Uterus (tissue), 4 donors: ENCODE measurements at places on chromosomes 11 and 22. TPM values are rescaled to one million over a fixed set of nuclear protein-coding genes. Genes with fewer than 3 reads are reported as not detected.

DAGLA gene
- total RNA-seq, result 5.4 TPM

B3GAT1 gene
- 0.76 TPM for total RNA-seq

DEFB131B gene
- total RNA-seq, result not detected

BDNF gene
- total RNA-seq, result not detected

FAM83F gene
- total RNA-seq, result 2.6 TPM

ESAM gene
- 91.6 TPM for total RNA-seq

DEUP1 gene
- total RNA-seq, result not detected

ILK gene
- 309 TPM for total RNA-seq

CCDC116 gene
- 1.5 TPM for total RNA-seq

MISFA gene
- not detected for total RNA-seq

ISX gene
- total RNA-seq, result not detected

SERPINH1 gene
- total RNA-seq, result 847 TPM

IGLL5 gene
- total RNA-seq, result 0.90 TPM

NAA40 gene
- 3.6 TPM for total RNA-seq

MICALL1 gene
- 26.8 TPM for total RNA-seq

ARL14EP gene
- total RNA-seq, result 40.1 TPM

TIMP3 gene
- total RNA-seq, result 702 TPM

MRGPRE gene
- total RNA-seq, result 1.5 TPM

NRIP3 gene
- total RNA-seq, result 4.2 TPM

KCNJ1 gene
- not detected for total RNA-seq

GLB1L3 gene
- total RNA-seq, result 1.4 TPM

KDM4D gene
- total RNA-seq, result 0.70 TPM

SYCE3 gene
- not detected for total RNA-seq

GRCh38 chr22:40919446-40919845 is 31.7 kb upstream of the RBX1 start:
- DNase-seq, result no peak

DNA sequence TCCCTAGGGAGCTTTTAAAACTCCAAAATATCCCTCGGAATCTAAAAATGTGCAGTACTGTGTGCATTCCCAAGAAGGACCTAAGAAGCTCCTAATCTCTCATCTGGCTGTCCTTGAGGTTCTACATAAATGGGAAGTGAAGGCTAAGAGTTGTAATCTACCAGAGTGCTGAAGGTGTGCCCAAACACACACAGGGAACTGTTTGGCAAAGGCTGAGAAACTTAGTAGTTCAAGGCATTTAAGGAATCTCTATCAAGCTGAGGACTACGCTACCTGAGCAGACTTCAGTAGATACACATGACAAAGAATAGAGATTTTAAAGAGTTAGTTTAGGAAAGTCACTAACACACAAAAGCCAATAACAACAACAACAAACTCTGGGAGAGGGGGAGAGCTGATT is 71.1 kb downstream of the TTC28 start:
- no peak for DNase-seq

GRCh38 chr11:30758518-30758917 is 172.4 kb upstream of the MPPED2 start:
- DNase-seq, result no peak

- DNase-seq, result peak; percentile 38
These were observed 47.9 kb upstream of the SUSD2 start for GRCh38 chr22:24133187-24133965.

- peak; percentile 36 for DNase-seq
These were observed 10.9 kb downstream of the RELA start for GRCh38 chr11:65651589-65652510.

DNA sequence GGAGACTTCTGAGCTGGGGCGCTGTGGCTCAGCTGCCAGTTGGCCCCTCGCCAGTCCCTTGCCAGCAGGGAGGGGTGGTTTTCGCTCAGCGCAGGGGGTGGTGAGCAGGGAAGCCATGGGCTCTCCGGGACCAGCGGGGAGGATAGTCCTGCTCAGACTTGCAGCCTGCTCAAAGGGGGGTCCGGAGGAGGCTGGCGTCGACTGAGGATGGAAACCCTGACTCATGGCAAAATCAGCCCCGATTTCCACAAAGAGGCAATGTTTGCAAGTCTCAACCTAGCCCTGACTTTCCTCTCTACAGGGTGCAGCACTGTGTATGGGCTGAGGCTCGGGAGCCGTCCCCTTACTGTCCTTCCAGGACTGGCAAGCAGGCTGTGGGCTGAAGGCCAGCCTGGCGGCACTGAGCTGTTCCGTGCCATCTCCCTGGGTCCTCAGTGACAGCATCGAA is 35.1 kb downstream of the FBLN1 start:
- DNase-seq, result peak; percentile 87

DNA sequence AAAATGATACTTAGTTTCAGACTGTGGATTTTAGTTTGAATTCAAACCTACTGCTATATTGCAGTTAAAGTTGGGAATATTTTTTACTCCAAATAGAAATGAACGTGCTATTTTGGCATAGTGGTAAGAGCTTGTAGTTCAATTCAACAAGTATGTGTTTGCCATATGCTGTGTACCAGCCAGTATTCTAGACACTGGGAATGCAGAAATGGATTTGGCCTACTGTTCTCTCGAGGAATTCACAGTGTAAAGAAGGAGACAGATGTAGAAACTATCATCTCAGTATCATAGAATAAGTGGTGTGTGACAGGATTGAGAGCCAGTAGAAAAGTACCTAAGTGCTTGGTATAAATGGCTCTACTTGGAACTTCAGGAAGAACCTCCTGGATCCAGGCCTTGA is 80.4 kb downstream of the ATXN10 start:
- DNase-seq, result no peak

DNA sequence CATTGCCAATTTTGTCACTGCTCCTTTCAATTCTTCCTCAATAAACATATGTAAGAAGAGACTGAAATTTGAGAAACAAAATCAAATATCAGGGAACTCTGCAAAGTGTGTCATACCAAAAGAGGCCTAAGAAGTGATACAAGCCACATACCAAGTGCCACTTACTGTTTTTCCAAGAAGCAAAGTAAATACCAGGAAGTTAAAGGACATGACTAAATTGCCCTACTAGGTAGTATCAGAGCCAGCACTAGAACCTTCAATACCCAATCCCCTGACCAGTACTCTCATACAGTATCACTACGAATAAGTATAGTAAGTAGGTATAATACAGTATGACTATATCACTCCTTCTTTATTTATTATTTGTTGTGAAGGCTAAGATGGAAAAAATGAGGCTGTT is 13.6 kb downstream of the MAML2 start:
- no peak for DNase-seq

GRCh38 chr11:94671553-94672366 is 96.4 kb upstream of the AMOTL1 start:
- no peak for DNase-seq

DNA sequence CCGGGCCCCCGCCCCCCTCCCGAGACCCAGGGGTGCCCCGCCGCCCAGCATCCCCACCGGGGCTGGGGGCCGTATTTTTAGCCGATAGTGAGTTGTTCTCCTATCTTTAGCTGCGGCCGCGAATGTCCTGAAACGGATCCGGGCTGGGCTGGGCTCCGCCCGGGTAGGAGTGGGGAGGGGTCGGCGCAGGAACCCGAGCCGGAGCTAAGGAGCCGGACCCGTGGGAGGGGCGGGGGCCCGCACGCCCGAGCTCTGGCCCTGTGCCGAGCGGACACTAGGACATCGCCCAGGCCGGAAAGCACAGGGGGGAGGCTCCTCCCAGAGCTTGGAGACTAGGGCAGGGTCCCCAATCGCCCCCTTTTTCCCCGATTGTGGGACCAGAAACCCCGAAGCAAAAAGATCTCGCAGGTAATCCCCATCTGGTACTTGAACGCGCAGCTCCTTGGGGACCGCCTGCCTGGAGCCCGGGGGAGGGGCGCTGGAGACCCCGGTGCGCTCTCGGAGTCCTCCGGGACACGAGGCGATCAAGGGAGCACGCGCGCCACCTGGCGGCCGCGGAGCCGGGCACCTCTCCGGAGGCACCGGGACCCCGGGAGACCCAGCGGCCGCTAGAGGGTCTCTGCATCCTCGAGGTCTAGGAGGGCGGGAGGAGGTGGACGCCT is 669 bp downstream of the CDC42EP2 start:
- peak; percentile 85 for DNase-seq

DNA sequence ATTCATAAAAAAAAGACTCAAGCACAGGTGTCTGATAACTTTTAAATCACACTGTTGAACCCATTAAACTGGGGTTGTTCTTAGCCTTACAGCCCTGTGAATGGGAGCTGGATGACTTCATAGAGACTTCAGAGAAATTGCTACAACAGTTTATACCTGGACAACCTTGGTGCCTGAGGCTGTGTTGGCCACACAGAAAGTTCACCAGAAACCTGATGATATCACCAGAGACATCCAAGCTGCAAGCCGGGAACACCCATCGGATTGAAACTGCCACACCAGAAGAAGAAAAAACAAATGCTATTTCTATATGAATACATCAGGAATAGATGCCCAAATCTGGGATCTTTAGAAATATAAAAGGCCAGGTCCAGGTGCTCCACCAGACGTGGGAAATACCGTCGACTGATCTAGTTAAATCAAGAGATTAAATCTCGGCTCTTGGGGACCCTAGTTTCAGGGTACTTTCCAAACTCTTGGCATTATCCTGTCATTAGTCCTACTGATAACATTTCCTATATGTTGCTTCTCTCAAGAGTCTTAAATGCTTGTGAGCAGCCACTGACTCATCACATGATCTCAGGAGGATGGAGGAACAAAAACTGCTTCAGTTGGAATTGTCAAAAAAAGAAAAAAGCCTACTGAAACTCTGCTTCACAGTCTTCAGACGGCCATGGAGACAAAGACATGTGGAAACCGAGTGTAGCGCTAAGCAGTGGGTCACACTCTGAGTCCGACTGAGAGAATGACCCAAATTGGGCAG is 28.6 kb upstream of the APOL5 start:
- DNase-seq, result no peak

GRCh38 chr11:117816151-117816741 is 8.3 kb downstream of the FXYD2 start:
- DNase-seq, result no peak

- DNase-seq, result no peak
These were observed 136.8 kb downstream of the FDX1 start for GRCh38 chr11:110566577-110566976.

DNA sequence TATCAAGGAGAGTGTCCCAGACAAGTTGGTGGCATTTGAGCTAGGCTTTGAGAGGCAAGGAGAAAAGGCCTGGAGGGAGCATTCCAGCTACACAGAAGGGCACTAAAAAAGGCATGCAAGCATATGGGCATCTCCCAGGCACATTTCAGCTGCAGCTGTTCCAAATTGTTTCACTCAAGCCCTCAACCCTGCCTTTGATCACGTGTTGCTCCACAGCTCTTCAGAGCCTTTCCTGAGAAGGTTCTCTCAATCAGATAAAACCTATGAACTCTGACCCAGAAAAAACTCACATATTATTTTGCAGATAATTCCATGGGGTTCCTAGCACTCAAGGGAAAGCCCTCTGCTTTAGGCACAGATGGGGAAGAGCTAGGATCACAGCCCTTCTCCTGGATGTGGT is 24.4 kb upstream of the HSPA8 start:
- DNase-seq, result no peak

DNA sequence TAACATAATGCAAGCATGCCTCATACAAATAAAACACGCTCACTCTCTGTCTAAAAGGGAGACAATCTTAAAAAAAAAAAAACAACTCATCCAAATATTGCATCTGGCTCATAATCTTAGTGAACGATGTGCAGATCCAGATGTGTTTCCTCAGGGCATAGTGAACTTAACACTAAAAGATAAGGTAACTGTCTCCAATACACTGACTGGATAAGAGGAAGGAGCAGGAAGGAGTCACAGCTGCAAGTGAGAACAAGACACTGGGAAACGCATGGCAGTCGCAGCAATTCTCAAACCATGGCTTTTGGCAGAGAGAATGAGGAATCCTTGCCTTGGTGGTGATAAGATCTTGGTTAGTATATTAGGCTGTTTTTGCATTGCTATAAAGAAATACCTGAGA is 9.2 kb upstream of the EIF3M start:
- DNase-seq, result no peak

DNA sequence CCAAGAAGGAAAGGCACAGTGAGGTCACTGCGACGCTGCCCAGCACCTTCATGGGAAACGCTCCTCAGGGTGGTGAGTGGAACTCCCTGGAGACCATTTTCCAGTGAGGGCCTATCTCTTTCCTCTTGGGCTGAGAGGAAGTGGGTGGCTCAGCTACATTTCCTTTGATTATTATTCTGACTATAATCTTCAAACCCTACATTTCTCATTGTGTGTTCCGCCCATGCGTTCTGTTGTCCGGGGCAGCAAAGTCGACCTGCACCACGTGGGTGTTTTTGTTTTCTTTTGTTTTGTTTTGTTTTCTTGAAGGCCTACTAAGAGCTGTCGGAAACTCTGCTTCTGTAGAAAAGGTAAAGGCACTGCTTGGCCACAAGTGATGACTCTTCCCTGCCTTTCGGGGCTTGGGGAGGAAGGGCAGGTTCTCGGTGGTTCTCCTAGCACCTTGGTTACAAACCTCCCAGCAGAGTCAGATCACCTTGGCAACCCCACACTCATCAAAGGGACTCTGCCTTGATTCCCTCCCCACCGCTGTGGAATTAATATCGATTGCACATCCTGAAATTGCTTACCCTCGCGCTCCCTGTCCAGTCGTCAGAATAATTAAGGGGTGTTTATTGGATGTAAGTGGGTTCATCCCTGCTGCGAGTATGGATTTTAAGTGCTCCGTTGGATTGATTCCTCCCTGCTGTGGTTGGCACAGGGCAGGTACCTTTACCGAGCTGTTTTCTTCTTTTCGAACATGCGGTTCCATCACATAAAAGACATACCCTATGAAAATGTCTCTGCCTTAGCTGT is 7.3 kb downstream of the PARVB start:
- DNase-seq, result no peak

DNA sequence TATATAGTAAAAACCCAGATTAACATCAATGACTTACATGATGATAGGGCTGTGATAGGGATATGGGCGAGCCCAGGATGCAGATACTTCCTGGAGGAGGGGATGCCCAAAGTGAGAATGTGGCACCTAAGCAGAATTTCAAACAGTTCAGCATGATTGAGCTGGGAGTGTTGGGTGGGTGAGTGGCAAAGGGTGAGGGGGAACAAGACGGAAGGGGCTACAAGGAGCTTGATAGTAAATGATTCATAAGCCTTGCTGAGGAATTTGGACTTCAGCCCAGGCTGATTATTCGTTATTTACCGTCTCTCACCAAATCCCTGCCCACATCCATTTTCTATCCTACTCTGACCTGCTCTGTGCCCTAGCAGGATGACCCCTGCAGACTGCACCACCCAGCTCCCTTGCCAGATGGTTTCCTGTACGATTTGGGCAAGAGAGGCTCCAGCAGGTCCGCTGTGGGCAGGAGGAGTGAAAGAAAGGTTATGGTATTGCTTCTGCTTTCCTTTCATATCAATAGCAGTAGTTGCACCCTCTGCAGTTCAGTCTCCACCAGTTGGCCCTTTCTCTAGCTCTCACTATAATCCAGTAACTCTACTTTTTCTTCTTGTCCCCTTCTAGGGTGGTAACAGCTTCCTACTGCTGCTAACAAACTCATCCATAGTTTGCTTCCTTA is 30.3 kb upstream of the SIK2 start:
- no peak for DNase-seq

DNA sequence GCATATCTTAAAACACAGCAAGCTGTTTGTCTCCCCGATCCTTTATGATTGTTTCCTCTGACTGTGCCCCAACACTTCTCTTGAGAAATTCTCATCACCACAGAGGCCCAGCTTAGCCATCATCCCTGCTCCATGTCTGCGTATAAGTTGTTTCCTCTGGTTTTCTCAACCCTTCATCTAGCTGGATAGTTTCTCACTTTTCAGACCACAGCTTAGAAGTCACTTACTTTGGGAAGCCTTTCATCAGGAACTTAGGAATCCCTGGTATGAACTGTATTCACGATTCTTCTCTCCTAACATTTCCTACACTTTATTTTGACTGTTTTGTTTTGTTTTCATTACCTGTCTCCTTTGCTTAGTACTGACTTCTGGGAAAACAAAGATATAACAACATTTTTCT is 295.2 kb downstream of the GUCY1A2 start:
- no peak for DNase-seq
